ENCODE measurements at places on chromosomes 11 and 22. TPM values are rescaled to one million over a fixed set of nuclear protein-coding genes. Genes with fewer than 3 reads are reported as not detected.
A peak's percentile ranks its signal among the peaks of the same experiment; 100 is the strongest.

DNA sequence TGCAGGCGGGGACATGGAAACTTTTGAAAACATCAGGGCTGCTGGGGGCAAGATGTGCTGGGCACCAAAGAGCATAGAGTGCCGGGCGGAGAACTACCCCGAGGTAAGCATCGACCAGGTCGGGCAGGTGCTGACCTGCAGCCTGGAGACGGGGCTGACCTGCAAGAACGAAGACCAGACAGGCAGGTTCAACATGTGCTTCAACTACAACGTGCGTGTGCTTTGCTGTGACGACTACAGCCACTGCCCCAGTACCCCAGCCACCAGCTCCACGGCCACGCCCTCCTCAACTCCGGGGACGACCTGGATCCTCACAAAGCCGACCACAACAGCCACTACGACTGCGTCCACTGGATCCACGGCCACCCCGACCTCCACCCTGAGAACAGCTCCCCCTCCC is 19.4 kb downstream of the MUC5B start:
- H3K36me3 ChIP-seq = no peaks in the 10 kb centered on the region
- H3K27ac ChIP-seq = no peak overlapping the region
- H3K4me1 ChIP-seq = no peaks in the 10 kb centered on the region
- no peak for DNase-seq

The SLC22A9 gene
- total RNA-seq = not detected

- DNase-seq = no peak
- H3K36me3 ChIP-seq = no peaks in the 10 kb centered on the region
- no peak overlapping the region for H3K4me3 ChIP-seq
- H3K27me3 ChIP-seq = no peaks in the 10 kb centered on the region
- no peak overlapping the region for H3K27ac ChIP-seq
- no peaks in the 10 kb centered on the region for H3K4me1 ChIP-seq
Observed at GRCh38 chr11:120952461-120953434, 71.2 kb upstream of the TBCEL start.

The PICALM gene
- total RNA-seq = 158 TPM

- H3K27me3 ChIP-seq = no peaks in the 10 kb centered on the region
- DNase-seq = no peak
- H3K4me1 ChIP-seq = no peaks in the 10 kb centered on the region
- no peaks in the 10 kb centered on the region for H3K36me3 ChIP-seq
- no peak overlapping the region for H3K4me3 ChIP-seq
Observed at GRCh38 chr11:75141166-75141565, 9.7 kb upstream of the SLCO2B1 start.

DNA sequence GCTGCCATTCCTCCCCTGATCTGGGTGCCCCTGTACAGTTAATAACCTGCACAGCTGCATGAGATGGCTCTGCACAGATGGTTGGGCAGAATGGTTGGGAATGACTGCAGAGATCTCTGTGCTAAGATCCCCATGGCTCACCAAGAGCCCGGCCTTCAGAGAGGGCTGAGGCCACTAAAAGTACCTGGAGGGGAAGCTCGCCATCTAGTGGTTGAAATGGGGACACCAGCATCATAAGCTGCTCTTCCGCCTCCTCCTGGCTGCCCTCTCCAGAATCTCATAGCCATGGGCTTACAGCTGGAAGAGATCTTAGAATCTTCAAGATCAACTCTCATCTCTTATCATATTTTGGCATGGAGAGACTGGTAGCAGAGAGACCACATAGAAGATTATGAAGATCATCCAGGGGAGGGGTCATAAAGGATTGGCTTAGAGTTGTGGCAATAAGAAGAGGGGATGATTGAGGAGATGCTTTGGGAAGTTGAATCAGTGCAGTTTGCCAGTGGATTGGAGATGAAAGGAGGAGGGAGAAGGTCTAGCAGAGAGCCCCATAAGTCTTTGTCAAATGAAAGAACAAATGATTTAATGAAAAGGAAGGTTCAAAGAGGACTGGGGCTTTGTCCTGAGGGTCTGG is 22.0 kb upstream of the TLCD5 start:
- no peak for DNase-seq
- H3K36me3 ChIP-seq = no peaks in the 10 kb centered on the region
- peaks cover 4% of the 10 kb centered on the region for H3K4me1 ChIP-seq
- no peak overlapping the region for H3K27ac ChIP-seq
- no peaks in the 10 kb centered on the region for H3K27me3 ChIP-seq
- no peak overlapping the region for H3K4me3 ChIP-seq

The PLEKHA7 gene
- total RNA-seq = 9.5 TPM

The TRPC6 gene
- 4.8 TPM for total RNA-seq

The IGLL1 gene
- not detected for total RNA-seq

- H3K4me1 ChIP-seq = no peaks in the 10 kb centered on the region
- H3K4me3 ChIP-seq = no peak overlapping the region
- no peaks in the 10 kb centered on the region for H3K27me3 ChIP-seq
- H3K36me3 ChIP-seq = no peaks in the 10 kb centered on the region
Observed at GRCh38 chr11:133271871-133272776, 260.2 kb downstream of the OPCML start.

The LRRN4CL gene
- total RNA-seq = 12.1 TPM

The JRKL gene
- total RNA-seq = 16.6 TPM

- no peak for DNase-seq
- no peaks in the 10 kb centered on the region for H3K36me3 ChIP-seq
- H3K4me1 ChIP-seq = peaks cover 3% of the 10 kb centered on the region
- H3K27ac ChIP-seq = no peak overlapping the region
Observed at GRCh38 chr22:17120711-17121232, 388 bp downstream of the TMEM121B start.

The HNRNPUL2 gene
- total RNA-seq = 14.6 TPM

The KDM4E gene
- not detected for total RNA-seq

GRCh38 chr11:121508449-121508848 is 55.7 kb upstream of the SORL1-AS1 start:
- no peak overlapping the region for H3K4me3 ChIP-seq
- H3K27me3 ChIP-seq = no peaks in the 10 kb centered on the region
- H3K36me3 ChIP-seq = no peaks in the 10 kb centered on the region
- DNase-seq = no peak
- peaks cover 5% of the 10 kb centered on the region for H3K4me1 ChIP-seq

DNA sequence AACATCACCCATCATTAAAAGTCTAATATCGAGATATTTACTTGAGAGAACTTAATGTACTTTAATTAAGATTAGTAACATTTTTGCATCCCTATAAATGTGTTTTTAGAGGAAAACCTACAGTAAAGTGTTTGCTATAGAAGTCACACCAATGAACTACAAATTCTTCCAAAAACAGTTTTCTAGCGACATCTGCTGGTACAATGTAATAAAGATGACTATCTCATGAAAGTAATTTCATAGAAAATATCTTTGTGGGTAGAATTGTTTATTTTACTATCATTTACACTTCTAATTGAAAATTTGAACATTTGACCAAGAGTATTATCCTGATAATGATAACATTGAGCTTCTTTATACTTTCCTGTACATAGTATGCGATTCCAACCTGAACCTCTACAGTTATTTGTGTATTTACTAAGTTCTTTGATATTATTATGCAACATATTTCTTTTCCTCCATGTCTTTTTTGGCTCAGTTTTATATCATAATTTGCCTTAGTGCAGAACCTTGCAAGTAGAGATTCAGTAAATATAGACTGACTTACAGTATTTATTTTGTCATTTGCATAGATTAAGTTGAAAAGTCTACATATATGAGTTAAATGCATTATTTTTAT is 252.7 kb downstream of the TMEM135 start:
- no peaks in the 10 kb centered on the region for H3K36me3 ChIP-seq
- H3K27ac ChIP-seq = no peak overlapping the region
- no peaks in the 10 kb centered on the region for H3K27me3 ChIP-seq
- DNase-seq = no peak
- H3K4me1 ChIP-seq = peaks cover 2% of the 10 kb centered on the region

DNA sequence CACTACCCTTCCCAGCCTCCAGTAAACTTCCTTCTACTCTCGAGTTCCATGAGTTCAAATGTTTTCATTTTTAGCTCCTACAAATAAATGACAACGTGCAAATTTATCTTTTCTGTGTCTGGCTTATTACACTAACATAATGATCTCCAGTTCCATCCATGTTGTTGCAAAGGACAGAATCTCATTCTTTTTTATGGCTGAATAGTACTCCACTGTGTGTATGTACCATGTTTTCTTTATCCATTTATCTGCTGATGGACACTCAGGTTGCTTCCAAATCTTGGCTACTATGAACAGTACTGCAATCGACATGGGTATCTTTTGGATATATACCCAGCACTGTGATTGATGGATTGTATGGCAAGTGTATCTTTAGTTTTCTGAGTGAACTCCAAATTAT is 34.5 kb downstream of the FCHSD2 start:
- H3K27me3 ChIP-seq = no peaks in the 10 kb centered on the region
- no peak overlapping the region for H3K27ac ChIP-seq
- H3K36me3 ChIP-seq = no peaks in the 10 kb centered on the region
- no peak for DNase-seq
- no peak overlapping the region for H3K4me3 ChIP-seq

The IGF2 gene
- 124 TPM for total RNA-seq

The OR51E2 gene
- 2.0 TPM for total RNA-seq

GRCh38 chr22:38141217-38141973 is 30.9 kb upstream of the BAIAP2L2 start:
- no peaks in the 10 kb centered on the region for H3K4me1 ChIP-seq
- DNase-seq = peak; percentile 27
- no peaks in the 10 kb centered on the region for H3K36me3 ChIP-seq
- no peak overlapping the region for H3K4me3 ChIP-seq

DNA sequence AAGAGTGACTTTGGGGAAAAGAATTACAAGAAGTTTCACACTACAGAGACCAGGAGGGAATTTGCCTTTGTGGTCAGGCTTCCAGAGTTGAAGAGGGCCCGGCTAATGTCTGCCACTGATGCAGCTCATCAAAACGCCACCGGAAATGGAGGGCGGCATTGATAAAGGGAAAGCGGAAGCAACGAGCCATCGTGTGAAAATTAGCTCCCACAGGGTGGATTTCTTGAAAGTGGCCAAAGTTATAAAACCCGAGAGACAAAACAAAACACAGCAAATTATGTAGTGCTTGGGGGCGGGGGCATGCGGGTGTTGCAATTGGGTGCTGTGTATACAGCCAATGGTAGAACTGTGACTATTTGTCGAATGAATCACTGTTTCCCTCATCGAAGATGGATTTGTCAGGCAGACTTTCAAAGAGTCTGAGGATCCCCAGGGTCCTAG is 113.0 kb downstream of the ADAMTS15 start:
- H3K36me3 ChIP-seq = no peaks in the 10 kb centered on the region
- no peaks in the 10 kb centered on the region for H3K27me3 ChIP-seq
- H3K4me1 ChIP-seq = no peaks in the 10 kb centered on the region
- no peak overlapping the region for H3K27ac ChIP-seq
- H3K4me3 ChIP-seq = no peak overlapping the region

The GVQW3 gene
- not detected for total RNA-seq

- no peak overlapping the region for H3K4me3 ChIP-seq
- no peaks in the 10 kb centered on the region for H3K4me1 ChIP-seq
- H3K27me3 ChIP-seq = no peaks in the 10 kb centered on the region
- no peak for DNase-seq
- no peak overlapping the region for H3K27ac ChIP-seq
Observed at GRCh38 chr11:112593440-112593839, 332.8 kb upstream of the PLET1 start.

DNA sequence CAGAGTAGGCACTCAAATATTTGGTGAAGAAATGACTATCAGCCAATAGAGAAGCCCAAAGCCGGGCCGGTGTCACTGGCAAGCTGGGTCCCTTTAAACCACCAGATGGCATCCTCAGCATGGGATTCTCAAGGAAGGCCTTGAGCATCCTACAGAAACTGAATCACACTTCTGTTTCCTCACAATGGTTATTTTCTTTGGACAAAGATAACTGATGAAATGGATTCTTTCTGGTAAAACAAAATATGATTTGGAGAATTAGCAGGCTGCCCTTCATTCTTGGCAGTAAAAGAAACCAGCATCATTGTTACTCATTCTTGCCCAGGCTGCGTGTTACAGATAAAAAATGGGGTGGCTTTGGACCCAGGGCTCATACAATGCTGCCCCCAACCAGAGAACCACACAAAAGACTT is 30.3 kb upstream of the ASPHD2 start:
- peak; percentile 71 for DNase-seq
- no peak overlapping the region for H3K27ac ChIP-seq
- H3K4me3 ChIP-seq = no peak overlapping the region
- H3K36me3 ChIP-seq = no peaks in the 10 kb centered on the region

DNA sequence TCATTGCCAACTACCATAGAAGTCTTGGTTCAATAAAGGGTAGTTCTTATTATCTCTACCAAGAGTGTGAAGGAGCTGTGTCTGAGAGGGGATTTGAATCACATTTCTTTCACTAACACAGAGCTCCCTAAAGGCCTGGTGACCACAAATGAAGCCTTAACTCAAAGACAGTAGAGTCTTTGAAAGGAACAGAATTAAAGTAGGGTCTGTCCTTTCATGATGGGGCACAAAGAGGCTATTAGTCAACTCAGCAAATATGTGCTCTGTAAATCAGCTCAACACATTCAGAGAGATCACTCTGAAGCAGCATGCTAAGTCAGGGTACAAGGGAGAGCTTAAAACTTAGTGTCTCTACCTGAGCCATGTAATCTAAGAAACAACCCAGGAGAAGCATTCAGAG is 212.4 kb upstream of the SYN3 start:
- H3K27ac ChIP-seq = no peak overlapping the region
- no peak overlapping the region for H3K4me3 ChIP-seq
- H3K36me3 ChIP-seq = peaks cover 3% of the 10 kb centered on the region
- no peaks in the 10 kb centered on the region for H3K27me3 ChIP-seq

DNA sequence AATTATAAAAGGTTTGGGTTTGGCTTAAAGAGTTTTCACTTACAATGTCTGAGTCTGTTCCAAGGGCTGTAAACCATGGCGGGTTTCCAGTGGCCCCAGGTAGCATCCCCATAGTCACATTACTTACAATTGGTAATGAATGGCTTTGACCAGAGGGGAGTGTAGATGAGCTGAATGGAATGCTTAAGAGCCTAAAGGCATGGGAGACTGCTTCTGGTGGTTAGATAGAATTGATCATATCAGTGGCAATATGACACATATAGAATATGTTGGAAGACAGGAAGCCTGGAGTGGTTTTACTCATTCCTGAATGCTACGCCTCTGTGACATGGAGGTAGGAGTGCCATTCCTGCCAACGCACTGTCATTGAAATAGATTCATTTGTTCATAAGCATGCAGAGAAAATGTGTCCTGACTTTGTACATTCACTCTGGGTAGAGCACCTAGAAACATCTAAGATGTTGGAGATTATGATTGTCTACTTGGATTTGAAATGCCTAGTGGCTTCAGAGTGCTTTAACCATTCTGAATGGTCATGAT is 183.3 kb downstream of the BLID start:
- H3K27me3 ChIP-seq = no peaks in the 10 kb centered on the region
- DNase-seq = no peak
- no peak overlapping the region for H3K4me3 ChIP-seq

GRCh38 chr11:17629113-17629512 is 82.1 kb downstream of the OTOG start:
- DNase-seq = no peak
- no peaks in the 10 kb centered on the region for H3K36me3 ChIP-seq
- H3K27me3 ChIP-seq = no peaks in the 10 kb centered on the region
- no peaks in the 10 kb centered on the region for H3K4me1 ChIP-seq
- no peak overlapping the region for H3K4me3 ChIP-seq

DNA sequence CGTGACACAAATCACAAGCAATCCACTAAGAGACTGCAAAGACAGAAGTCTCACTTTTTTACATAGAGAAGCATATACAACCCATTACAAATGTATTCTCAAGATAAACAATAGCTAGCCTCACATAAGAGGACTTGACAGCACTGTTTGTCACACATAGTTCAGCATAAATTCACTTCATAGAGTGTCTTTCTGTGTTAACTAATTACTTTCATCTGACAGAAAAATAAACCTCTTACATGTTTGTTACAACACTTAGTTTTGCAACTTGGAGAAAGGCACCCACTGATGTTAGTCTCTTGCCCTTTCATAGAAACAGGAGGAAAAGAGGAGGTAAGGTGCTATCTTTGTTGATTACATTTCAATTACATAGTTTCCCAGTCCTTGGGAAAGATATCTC is 2221.9 kb upstream of the RAG2 start:
- no peak for DNase-seq
- no peaks in the 10 kb centered on the region for H3K36me3 ChIP-seq
- no peaks in the 10 kb centered on the region for H3K27me3 ChIP-seq

The RIN1 gene
- total RNA-seq = 28.5 TPM

Data from ascending aorta (tissue), 2 donors.